ENCODE measurements at places on chromosomes 11 and 22.

DNA sequence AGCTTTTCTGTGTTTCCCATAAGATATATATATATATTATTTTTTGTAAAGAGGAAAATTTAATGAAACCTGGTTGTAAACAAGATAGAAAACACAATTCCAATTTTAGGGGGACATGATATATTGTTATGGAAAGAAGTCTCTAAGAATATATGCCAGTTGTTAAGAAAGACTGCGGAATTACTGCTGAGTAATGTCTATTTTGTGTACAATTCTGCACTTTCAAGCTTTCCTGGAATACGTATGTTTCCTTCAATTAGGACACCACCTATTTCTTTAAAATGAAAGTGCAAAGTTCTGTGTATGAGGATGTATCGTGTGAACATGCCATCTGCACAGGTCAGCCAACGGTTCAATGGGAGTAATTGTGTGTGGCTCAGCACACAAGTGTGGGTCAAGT is 760.2 kb downstream of the BRD1 start:
- DNase-seq: no peak

GRCh38 chr22:45164270-45165088 is 754 bp downstream of the NUP50 start:
- peak; percentile 27 for DNase-seq

- no peak for DNase-seq
Observed at GRCh38 chr22:50233223-50233622, 11.6 kb downstream of the TUBGCP6 start.

DNA sequence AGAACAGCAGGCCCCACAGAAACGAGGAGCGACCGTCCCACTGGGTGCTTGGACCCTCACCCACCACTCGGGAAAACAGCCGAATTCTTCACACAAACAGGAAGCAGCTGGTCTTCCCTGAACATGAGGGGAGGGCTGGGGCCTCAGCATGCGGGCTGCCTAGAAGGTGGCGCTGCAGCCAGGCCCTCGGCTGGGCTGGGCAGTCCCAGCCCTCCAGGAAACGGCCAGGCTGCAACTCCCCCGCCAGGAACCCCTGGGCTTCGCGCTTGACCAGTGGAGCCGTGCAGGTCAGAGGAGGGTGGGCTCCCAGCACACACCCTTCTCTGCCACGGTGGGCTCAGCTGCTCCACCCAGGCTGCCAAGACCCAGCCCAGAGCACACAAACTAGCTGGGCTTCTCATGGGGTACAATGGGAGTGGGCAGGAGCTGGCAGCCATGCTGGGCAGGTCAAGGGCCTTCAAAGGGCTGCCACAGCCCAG is 29.6 kb downstream of the IGF2 start:
- no peak for DNase-seq

GRCh38 chr22:39808081-39808480 is 85.5 kb downstream of the ENTHD1 start:
- no peak for DNase-seq

DNA sequence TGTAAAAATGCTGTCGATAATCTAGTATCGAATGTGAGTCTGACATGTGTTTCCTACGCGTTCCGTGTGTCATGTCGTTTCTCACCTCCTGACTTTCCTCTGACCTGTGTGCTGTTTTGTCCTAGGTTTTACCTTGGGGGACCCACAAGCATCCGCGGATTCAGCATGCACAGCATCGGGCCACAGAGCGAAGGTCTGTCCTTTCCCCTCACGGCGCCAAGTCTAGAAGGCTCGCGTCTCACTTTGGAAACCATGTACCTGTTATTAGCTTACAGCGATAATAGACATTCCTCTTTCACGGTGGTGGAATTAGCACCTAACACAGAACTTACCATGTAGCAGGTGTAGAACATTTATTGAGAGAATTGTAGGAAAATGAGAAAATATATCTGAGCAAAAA is 28.6 kb downstream of the SAMM50 start:
- DNase-seq: no peak

DNA sequence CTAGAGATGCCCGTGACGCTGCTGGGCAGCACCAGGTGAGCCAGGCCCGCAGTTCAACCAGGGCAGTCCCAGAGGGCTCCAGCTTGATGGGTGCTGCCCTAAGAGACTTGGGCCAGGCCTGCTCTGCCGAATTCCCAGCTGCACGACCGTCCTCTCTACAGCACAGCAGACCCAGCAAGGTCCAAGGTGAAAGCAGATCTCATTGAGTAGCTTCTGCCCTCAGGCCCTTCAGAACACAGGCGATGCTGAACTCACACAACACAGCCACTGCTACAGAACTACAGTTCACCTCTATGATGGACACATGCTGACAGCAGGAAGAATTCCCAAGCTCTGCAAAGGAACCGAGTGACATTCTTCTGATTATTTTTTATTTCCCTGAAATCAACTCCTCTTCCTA is 81.6 kb downstream of the MICAL3 start:
- no peak for DNase-seq

GRCh38 chr11:30914143-30914762 is 328.1 kb upstream of the MPPED2 start:
- peak; percentile 27 for DNase-seq

GRCh38 chr22:38569181-38569971 is 607 bp downstream of the DMC1 start:
- DNase-seq: no peak

GRCh38 chr11:58301576-58301975 is 33.5 kb upstream of the OR10W1 start:
- DNase-seq: peak; percentile 39

DNA sequence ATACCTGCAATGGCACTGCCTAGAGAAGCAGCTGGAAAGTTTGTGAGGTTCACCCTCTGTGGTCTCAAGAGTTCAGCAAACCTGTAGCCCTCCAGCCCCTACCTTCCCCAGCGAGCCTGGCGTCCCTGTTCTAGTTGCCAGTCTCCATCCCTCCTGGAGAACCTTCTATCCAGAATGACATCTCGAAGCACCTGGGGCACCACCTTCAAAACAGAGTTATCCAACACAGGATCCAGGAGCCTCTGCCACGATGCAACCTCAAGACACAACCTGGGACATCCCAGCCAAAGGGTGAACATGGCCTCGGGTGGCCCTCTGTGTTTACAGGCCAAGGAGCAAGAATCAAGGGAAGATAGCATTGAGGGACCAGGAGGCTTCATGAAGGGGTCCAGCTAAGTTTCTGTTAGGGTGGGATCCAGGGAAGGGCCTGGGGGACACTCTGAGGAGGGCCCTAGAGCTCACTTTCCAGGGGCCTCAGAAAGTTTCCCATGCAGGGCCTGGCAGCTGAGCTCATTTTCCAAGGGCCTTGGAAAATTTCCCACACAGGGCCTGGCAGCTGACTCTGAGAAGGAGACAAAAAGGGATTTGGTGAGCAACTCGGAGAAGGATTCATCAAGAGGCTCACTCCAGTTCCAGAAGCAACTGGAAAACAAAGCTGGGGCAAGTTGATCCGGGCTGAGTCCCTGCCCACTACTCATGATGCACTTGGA is 36.9 kb upstream of the SYT13 start:
- no peak for DNase-seq

GRCh38 chr11:86117001-86117711 is 48.3 kb upstream of the PICALM start:
- DNase-seq: no peak

- no peak for DNase-seq
Observed at GRCh38 chr11:122556605-122557004, 98.9 kb upstream of the UBASH3B start.

- peak; percentile 24 for DNase-seq
Observed at GRCh38 chr11:117064275-117064674, 34.0 kb downstream of the SIK3 start.

- no peak for DNase-seq
Observed at GRCh38 chr22:23467721-23468294, 112.3 kb downstream of the IGLL1 start.

- DNase-seq: peak; percentile 29
Observed at GRCh38 chr22:43007519-43008102, 7.3 kb downstream of the PACSIN2 start.

DNA sequence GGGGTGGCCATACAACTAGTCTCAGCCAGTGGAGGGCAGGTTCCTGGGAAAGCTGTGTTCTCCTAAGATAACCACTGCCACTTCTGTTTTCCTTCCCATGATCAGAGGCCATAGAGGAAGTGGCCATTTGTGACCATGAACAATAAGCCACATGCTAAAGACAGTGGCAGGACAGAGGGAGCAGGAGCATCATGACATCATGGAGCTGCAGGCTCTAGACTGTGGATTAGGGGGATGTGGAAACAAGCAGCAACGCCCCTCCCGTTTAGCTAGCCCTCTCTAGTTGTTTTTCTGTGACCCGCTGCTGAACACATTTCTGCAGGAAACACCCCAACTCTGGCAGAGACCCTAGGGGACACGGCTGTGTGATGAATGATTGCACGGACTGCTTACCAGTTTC is 195.0 kb upstream of the NECTIN1 start:
- no peak for DNase-seq

DNA sequence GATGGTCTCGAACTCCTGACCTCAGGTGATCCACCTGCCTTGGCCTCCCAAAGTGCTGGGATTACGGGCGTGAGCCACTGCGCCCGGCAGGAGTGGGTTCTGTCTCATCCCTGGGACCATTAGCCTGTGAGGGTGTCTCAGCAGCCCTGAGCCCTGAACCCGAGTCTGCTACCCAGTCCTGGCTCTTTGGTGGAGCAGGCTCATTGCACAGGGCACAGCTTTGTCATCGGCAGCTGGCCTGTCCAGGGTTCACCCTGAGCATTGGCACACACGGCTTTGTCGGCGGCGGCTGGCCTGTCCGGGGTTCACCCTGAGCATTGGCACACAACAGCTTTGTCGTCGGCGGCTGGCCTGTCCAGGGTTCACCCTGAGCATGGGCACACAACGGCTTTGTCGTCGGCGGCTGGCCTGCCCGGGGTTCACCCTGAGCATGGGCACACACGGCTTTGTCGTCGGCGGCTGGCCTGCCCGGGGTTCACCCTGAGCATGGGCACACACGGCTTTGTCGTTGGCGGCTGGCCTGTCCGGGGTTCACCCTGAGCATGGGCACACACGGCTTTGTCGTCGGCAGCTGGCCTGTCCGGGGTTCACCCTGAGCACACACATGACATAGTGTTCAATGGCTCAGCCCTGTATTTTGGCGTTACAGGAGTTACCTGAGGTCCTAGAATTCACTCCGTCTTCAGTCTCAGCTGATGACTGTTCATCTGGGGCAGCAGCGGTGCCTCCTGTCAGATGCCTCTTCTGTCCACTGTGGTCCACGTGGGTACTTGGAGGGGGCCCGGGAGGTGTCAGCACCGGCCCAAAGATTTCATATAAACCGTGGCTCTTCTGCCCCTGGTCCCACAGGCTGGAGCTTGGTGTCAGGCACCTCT is 1082.5 kb downstream of the BRD1 start:
- DNase-seq: no peak

DNA sequence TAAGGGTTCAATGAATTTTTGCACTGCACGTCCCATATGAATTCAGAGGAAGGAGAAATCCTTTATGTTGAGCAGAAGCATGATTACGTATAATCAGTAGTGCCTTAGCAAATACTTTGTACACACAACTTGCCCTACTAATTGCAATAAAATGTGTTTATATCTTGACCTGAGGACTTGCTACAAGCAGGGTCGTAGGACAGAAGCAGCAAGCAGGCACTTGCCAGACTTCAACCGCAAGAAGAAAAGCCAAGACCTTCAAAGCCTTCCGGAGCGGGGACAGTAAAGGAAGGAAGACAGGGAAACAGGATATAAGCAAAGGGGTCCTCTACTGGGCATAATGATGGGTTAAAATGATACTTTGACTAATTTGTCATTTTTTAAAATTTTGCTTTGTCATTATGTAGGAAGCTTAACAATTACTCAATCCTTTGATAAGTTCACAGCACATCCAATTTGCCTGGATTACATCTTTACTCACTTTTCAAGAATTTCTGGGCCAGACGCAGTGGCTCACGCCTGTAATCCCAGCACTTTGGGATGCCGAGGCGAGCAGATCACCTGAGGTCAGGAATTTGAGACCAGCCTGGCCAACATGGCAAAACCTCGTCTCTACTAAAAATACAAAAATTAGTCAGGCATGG is 23.2 kb upstream of the UBASH3B start:
- DNase-seq: no peak

- DNase-seq: no peak
Observed at GRCh38 chr11:44198146-44198724, 102.8 kb downstream of the EXT2 start.

DNA sequence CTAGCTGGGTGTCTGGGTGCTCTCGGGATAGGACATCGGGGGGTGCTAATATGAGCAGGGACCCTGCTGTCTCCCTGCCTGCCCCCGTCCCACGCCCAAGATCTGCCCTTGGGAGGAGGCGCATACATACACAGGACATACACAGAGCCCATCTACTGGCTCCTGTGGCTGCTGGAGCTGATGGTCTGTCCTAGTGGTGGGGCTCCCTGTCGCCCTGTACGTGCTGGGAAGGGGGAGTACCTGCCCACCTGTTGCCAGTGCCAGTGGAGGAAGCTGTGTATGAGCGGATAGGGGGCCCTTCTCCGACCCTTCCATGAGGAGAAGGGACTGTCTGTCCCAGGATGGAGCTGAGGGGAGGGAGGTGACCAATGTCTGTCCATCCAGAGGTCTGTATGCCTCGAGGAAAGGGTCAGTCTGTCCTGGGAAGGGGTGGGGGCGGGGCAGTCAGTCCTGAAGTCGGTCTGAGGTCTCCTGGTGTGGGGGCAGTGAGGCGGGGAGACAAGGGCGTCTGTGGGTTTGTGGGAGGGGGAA is 952 bp downstream of the TBC1D10A start:
- no peak for DNase-seq

DNA sequence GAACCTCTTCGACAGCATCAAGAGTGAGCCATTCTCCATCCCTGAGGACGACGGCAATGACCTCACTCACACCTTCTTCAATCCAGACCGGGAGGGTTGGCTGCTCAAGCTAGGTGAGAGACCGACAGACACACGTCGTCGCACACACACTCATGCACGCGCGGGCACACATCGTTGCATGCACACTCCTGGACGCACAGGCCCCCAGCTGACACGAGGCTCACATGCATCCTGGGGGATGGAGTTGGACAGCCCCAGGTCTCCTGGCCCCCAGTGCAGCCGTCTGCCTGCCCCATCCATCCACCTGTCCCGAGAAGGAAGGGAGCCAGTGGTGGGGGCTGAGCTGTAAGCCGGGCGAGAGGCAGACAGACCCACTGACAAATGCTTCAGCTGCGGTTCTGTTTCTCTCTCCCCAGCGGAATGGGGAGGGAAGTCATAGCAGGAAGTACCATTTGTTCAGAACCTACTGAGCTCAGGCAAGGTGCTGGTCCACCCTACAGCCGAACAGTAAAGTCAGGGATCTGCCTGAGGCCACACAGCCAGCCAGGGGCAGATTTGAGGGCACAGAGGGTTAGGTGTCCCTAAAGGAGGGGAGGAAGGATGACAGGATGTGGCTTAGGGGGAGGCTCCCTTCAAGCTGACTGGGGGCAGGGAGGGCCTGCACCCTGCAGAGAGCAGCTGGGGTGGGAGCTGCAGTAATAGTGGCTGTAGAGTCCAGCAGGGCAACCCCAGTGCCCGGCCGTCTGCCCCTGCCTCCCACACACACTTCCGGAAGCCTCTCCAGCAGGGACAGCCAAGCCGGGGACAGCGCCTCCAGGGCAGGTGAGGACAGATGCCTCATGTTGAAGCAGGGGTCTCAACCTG is 27.1 kb downstream of the CYTH4 start:
- DNase-seq: no peak

GRCh38 chr11:3022300-3022967 is 30.3 kb upstream of the NAP1L4 start:
- peak; percentile 16 for DNase-seq

- DNase-seq: no peak
Observed at GRCh38 chr22:48535868-48536540, 1291.7 kb downstream of the BRD1 start.

- DNase-seq: no peak
Observed at GRCh38 chr11:68835328-68835727, 6.4 kb downstream of the CPT1A start.

Data from RKO (cell line).